ENCODE measurements at places on chromosomes 7 and 10. TPM values are rescaled to one million over a fixed set of nuclear protein-coding genes. Genes with fewer than 3 reads are reported as not detected.
A peak's percentile ranks its signal among the peaks of the same experiment; 100 is the strongest.

The LIPN gene
- not detected for total RNA-seq

The OR2A5 gene
- not detected for total RNA-seq

The HDAC9 gene
- total RNA-seq, result 14.6 TPM

The PRLHR gene
- not detected for total RNA-seq

The LRRD1 gene
- not detected for total RNA-seq

DNA sequence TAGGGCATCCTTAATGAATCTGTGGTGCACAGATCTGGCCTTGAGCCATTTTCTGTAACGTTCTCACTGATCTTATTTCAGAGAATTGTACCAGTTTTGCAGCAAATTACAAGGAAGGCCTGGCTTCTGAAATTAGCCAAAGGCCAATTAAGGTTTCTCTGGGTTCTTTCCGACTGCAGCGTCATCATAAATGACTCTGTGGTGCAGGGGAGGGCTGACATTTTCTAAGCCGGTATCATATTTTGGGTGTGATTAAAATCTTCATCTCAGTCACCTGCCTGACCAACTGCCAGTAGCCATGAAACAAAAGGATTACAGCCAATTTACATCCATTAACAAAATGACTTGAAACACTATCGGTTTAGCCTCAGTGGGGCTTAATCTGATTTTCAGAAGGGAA is 363.7 kb downstream of the ADRA2A start:
- DNase-seq, result no peak

GRCh38 chr10:17222329-17222728 is 5.7 kb upstream of the VIM start:
- DNase-seq, result no peak

GRCh38 chr7:128863433-128863989 is 855 bp downstream of the ATP6V1F start:
- DNase-seq, result peak; percentile 50

- DNase-seq, result no peak
Measured at GRCh38 chr7:105218939-105219770, 169.6 kb downstream of the SRPK2 start.

GRCh38 chr7:107071129-107071528 is 26.6 kb downstream of the PRKAR2B start:
- DNase-seq, result no peak

DNA sequence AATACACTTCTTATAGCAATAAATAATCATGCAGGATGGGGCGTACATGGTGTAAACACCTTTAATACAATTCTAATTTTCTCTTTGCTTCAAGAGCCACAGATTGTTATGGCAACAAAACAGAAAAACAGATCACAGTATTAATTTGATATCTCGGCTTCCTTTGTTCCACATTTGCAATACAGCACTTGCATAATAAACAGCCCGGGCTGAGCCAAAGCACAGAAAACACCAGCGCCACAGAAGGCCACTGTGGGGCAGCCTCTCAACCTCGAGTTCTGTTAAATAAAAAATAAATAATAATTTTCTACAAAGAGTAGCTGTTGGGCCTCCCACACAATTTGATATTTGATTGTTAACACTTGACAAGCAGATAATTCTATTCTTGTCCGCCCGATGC is 255.9 kb downstream of the USP6NL start:
- DNase-seq, result no peak

DNA sequence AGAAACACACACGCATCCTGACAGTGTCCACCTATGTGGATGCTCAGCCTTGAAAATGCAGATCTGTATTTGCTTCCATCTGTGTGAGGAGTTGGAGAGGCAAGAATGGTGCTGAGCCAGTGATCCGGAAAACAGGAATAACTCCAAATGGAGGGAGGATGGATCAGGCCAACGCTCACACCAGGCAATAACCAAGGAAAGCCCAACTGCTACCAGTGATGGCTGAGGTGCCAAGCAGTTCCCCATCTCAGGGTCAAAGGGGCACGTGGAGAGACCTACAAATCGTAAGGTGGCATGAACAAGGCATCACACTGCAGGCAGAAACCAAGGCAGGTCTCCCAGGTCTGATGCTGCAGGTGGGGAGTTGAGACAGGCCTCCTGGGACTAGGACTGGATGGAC is 153.6 kb downstream of the ADAM12 start:
- no peak for DNase-seq

DNA sequence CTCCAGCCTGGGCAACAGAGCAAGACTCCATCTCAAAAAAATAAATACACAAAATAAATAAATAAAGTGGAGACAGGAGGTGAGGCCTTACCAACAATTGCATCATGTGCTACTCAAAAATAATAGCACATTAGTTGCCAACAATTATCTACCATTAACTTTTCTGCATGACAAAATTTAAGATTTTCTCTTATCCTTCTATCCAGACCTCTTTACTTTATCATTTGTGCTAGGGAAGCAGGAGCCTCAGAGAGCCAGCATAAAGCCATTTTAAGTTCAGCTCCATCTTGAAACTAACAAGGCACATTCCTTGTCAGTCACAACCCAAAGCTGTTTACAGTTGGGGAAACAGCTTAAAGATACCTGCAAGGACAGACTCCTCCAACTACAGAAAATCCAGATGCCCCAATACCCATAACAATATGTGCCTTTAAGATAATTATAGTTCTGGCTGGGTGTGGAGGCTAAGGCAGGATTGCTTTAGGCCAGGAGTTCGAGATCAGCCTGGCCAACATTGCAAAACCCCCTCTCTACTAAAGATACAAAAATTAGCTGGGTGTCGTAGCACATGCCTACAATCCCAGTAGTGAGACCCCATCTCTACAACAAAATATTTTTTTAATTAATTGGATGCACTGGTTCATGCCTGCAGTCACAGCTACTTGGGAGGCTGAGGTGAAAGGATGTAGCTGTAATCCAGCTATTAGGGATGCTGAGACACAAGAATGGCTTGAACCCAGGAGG is 2.2 kb upstream of the AP1S1 start:
- DNase-seq, result no peak

DNA sequence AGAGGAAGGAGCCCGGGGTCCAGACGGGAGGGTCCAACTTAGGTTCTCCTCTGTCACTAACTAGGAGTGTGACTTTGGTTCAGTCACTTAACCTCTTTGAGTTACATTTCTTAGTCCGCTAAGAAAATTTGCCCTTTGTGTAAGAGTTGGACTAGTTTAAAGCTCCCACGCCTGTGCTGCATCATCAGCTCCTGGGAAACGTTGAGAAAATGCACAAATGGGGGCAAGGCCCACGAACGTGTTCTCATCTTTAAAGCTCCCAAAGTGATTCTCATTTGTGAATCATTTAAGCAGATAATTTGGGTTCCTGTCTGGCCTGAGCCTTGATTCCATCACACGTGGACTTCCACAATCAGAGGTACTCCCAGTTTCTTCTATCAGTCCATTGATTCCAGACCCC is 6.3 kb downstream of the ZNF467 start:
- DNase-seq, result no peak

- no peak for DNase-seq
Measured at GRCh38 chr10:17472481-17473227, 18.3 kb upstream of the ST8SIA6 start.
